Activated CD4-positive, alpha-beta T cell treated with anti-CD3 and anti-CD28 coated beads, Interleukin-2, amount 10 ng/mL, durations not matched to agents 7 days and 5 days (primary cell): ENCODE measurements at places on chromosomes 6 and 20. TPM values are rescaled to one million over a fixed set of nuclear protein-coding genes. Genes with fewer than 3 reads are reported as not detected.
A peak's percentile ranks its signal among the peaks of the same experiment; 100 is the strongest.

DNA sequence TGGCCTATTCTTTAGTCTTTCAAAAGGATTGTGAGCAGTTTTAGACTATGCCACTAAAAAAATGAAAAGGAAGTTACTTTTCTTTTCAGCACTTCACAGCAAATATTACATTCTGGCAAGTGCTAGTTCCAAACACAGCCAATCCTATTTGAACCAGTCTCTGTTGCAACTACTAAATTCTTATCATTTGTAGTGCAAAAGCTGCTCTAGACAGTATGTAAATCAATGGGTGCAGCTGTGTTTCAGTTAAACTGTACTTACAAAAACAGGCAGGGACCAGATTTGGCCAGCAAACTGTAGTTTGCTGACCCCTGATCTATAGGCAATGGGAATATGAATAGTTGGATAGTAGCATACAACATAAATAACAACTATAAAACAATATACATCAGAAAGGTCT lies 68.1 kb upstream of the TULP1 start:
- DNase-seq: no peak
- H3K4me1 ChIP-seq: peaks cover 36% of the 10 kb centered on the region
- peaks cover 32% of the 10 kb centered on the region for H3K36me3 ChIP-seq
- H3K27me3 ChIP-seq: no peaks in the 10 kb centered on the region

- peaks cover 47% of the 10 kb centered on the region for H3K4me1 ChIP-seq
- no peak overlapping the region for H3K27ac ChIP-seq
- peaks cover 2% of the 10 kb centered on the region for H3K36me3 ChIP-seq
- H3K27me3 ChIP-seq: no peaks in the 10 kb centered on the region
- DNase-seq: no peak
- H3K4me3 ChIP-seq: no peak overlapping the region
Measured at GRCh38 chr6:156169371-156169770, 607.8 kb upstream of the ARID1B start.

GRCh38 chr20:53161073-53161472 lies 188.9 kb downstream of the TSHZ2 start:
- no peaks in the 10 kb centered on the region for H3K27me3 ChIP-seq
- no peak overlapping the region for H3K4me3 ChIP-seq
- peaks cover 17% of the 10 kb centered on the region for H3K4me1 ChIP-seq
- H3K36me3 ChIP-seq: peaks cover 4% of the 10 kb centered on the region

The PAX1 gene
- total RNA-seq: not detected

The PI16 gene
- total RNA-seq: 13.5 TPM

DNA sequence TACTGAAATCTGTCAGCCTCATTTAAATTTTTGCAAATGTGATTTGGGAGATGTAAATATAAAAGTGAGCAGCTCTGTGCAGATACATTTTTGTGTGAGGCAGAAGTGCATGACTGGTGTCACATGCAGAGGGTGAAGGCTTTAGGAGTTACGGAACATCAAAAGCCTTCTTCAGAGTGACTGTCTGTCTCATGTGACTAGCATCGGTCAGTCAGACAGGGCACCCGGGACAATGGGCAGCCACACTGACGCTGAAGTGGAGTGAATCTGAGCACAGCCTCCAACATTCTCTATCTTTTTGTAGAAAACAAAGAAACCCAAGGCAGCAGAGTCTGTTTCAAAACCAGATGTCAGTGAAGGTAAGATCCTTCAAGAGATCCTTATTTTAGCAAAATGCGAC lies 7.9 kb upstream of the FAM209A start:
- H3K27me3 ChIP-seq: no peaks in the 10 kb centered on the region
- no peak overlapping the region for H3K4me3 ChIP-seq
- H3K36me3 ChIP-seq: peaks cover 46% of the 10 kb centered on the region

The IL17F gene
- total RNA-seq: 7.4 TPM

DNA sequence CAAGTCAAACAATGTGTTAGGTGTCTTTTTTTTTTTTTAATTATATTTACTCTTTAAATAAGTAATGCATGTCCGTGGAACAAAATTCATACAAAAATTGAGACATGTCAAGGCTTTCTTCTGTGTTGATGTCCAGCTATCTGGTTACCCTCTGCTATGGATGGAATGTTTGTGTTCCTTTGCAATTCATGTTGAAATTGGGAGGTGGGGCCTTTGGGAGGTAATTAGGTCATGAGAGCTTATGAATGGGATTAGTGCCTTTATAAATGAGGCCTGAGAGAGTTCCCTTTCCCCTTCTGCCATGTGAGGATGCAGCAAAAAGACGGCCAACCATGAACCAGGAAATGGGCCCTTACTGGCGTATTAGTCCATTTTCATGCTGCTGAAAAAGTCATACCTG lies 83.1 kb upstream of the KCNG1 start:
- H3K4me3 ChIP-seq: no peak overlapping the region
- peaks cover 16% of the 10 kb centered on the region for H3K27me3 ChIP-seq
- H3K36me3 ChIP-seq: no peaks in the 10 kb centered on the region
- no peak overlapping the region for H3K27ac ChIP-seq
- no peak for DNase-seq

GRCh38 chr6:94468830-94469229 lies 1049.5 kb upstream of the EPHA7 start:
- H3K4me1 ChIP-seq: no peaks in the 10 kb centered on the region
- H3K27ac ChIP-seq: no peak overlapping the region
- no peak overlapping the region for H3K4me3 ChIP-seq
- no peaks in the 10 kb centered on the region for H3K27me3 ChIP-seq
- DNase-seq: no peak

The MYBL2 gene
- 106 TPM for total RNA-seq

DNA sequence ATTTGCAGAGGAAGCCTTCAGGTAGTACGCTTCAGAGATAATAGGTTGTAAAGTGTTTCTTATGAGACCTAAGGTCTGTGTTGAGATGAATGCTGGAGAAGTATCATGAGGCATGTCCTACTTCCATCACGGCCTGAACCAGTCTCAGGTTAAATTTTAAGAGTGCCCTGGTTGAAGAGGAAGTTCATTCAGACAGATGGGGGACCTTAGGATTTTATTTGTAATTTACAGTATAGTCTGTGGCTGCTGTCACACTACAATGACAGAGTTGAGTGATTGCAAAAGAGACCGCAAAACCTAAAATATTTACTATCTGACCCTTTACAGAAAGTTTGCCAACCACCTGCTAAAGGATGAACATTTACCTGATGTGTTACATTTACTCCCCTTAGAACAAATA lies 70.9 kb downstream of the UST start:
- no peak overlapping the region for H3K27ac ChIP-seq
- no peaks in the 10 kb centered on the region for H3K4me1 ChIP-seq
- H3K4me3 ChIP-seq: no peak overlapping the region
- no peaks in the 10 kb centered on the region for H3K36me3 ChIP-seq
- DNase-seq: no peak
- peaks cover 5% of the 10 kb centered on the region for H3K27me3 ChIP-seq

The C6orf15 gene
- not detected for total RNA-seq

- no peaks in the 10 kb centered on the region for H3K27me3 ChIP-seq
- H3K27ac ChIP-seq: no peak overlapping the region
- no peaks in the 10 kb centered on the region for H3K4me1 ChIP-seq
- DNase-seq: no peak
Measured at GRCh38 chr6:80156221-80156620, 49.8 kb downstream of the BCKDHB start.

The DEFB124 gene
- total RNA-seq: not detected

- DNase-seq: no peak
- H3K27ac ChIP-seq: no peak overlapping the region
- no peak overlapping the region for H3K4me3 ChIP-seq
Measured at GRCh38 chr6:78615430-78615904, 251.9 kb upstream of the IRAK1BP1 start.

DNA sequence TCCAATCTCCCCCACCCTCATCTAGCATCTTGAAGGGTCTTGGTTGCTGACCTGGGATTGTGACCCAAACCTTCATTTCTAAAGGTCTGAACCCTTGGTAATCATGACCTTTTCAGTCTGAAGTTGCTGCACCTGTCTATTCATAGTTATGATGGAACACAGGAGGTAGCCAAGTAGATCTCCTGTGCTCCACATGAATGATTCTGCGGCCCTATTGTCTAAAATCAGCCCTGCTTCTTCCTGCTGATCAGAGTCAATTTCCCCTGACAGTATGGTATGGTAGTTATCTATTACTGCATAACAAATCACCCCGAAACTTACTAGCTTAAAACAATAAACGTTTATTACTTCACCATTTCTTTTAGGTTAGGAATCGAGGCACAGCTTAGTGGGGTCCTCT lies 9.0 kb downstream of the OR2B6 start:
- H3K27me3 ChIP-seq: peaks cover 26% of the 10 kb centered on the region
- H3K36me3 ChIP-seq: no peaks in the 10 kb centered on the region
- no peak overlapping the region for H3K4me3 ChIP-seq
- H3K4me1 ChIP-seq: no peaks in the 10 kb centered on the region

DNA sequence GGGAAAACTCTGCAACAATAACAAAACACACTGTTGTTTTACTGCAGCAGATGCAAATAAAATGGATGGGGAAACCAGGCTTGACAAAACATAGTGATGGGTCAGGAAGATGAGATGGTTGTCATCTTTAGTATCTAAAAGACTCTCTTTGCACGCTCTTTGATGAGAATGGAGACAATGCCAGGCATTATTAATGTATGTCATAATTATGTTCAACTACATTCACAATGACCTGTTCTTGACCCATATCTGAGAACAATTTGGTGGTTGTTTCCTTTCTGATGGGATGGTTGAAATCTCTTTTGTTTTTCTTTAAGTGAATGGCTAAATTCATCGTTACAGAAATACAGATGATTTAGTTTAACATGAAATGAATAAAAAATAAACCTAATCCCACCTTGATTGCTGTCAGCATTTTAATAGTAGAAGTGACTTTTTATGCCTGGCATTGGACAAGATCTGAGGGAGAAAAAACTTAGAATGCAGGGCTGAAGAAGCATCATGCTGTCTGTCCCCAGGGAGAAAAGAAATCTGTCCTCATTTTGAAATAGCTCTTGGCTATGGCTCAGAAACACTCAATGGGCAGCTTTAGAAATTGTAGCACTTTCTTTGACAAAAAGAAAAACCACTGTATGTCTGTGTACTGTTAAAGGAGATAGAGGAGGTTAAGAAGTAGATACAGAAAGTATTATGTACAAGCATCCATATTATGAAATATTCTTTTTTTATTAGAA lies 12.4 kb upstream of the GRIK2 start:
- H3K4me1 ChIP-seq: no peaks in the 10 kb centered on the region
- H3K27ac ChIP-seq: no peak overlapping the region
- DNase-seq: no peak
- no peaks in the 10 kb centered on the region for H3K27me3 ChIP-seq
- H3K4me3 ChIP-seq: no peak overlapping the region

GRCh38 chr6:147841547-147842148 lies 333.2 kb downstream of the SAMD5 start:
- DNase-seq: no peak
- H3K36me3 ChIP-seq: no peaks in the 10 kb centered on the region
- no peaks in the 10 kb centered on the region for H3K4me1 ChIP-seq
- H3K4me3 ChIP-seq: no peak overlapping the region
- no peaks in the 10 kb centered on the region for H3K27me3 ChIP-seq
- H3K27ac ChIP-seq: no peak overlapping the region

DNA sequence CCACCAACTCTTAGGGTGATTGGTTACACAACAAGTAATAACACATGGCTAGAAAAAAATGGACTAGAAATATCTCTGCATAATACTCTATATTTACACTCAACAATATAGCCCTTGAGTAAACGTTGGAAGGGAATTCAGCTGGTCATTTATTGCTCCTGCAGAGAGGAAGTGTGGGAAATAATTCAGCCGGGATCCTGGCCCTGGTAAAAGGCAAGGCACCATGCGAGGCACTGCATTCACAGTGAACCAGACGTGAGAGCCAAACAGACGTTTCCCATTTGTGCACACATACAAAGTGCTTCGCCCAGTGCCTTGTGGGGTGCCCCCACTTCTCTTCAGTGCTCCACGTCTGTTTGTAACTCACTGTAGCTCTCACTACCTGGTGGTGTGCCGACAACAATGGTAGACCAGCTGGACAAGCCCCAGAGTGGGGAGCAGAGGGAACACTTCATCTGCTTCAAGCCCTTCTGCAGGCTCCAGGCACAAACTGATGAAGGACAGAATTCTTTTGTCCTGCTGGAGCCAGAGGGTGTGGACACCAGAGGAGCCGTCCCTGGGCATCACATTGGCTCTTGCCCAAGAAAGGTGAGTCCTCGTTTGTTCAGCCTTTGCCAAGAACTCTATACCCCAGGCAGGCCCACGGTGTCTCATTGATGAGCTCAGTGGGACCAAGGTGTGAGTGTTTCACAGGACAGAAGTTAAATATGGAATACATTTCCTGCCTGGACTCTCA lies 18.8 kb downstream of the SYNDIG1 start:
- no peak overlapping the region for H3K4me3 ChIP-seq
- H3K27ac ChIP-seq: no peak overlapping the region
- DNase-seq: no peak
- H3K36me3 ChIP-seq: no peaks in the 10 kb centered on the region
- no peaks in the 10 kb centered on the region for H3K27me3 ChIP-seq

GRCh38 chr6:164345806-164346496 lies 931.4 kb downstream of the QKI start:
- H3K4me3 ChIP-seq: no peak overlapping the region
- no peaks in the 10 kb centered on the region for H3K36me3 ChIP-seq

- DNase-seq: peak; percentile 12
- H3K4me1 ChIP-seq: no peaks in the 10 kb centered on the region
- no peak overlapping the region for H3K27ac ChIP-seq
- no peaks in the 10 kb centered on the region for H3K36me3 ChIP-seq
Measured at GRCh38 chr6:134908906-134909516, 40.9 kb downstream of the ALDH8A1 start.

DNA sequence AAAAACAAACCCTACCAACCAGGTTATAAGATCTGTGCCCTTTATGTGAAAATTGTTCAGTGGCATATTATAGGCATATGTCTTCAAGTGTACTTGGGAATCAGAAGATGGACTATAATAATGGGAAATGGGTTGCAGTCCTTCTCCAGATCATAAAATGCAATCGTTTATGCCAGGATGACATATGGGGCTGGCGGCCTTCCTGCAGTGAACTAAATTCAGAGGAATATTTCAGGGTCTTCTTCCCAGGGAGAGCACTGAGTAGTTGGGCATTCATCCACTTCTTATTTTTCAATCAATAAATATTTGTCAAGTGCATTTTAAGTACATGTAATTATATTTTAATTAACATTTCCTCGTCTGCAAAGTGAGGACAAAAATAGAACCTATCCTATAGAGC lies 176.2 kb upstream of the CNR1 start:
- no peaks in the 10 kb centered on the region for H3K27me3 ChIP-seq
- no peaks in the 10 kb centered on the region for H3K36me3 ChIP-seq
- H3K4me3 ChIP-seq: no peak overlapping the region
